Fibroblast of skin of right biceps (primary cell): ENCODE measurements at places on chromosomes 2 and 18.
A peak's percentile ranks its signal among the peaks of the same experiment; 100 is the strongest.

- peak; percentile 54 for DNase-seq
Observed at GRCh38 chr2:11784747-11785610, 38.5 kb downstream of the LPIN1 start.

DNA sequence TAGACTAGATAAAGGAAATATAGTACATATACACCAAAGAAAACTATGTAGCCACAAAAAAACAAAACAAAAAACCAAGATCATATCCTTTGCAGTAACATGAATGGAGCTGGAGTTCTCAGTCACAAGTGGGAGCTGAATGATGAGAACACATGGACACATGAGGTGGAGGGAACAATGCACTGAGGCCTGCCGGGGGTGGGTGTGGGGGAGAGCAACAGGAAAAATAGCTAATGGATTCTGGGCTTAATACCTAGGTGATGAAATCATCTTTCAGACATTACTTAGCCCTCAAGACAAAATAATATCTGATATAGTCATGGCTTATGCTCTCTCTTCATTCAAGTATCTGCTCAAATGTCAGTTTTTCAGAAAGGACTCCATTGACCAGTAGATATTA lies 930.6 kb downstream of the LRP1B start:
- DNase-seq, result peak; percentile 43

DNA sequence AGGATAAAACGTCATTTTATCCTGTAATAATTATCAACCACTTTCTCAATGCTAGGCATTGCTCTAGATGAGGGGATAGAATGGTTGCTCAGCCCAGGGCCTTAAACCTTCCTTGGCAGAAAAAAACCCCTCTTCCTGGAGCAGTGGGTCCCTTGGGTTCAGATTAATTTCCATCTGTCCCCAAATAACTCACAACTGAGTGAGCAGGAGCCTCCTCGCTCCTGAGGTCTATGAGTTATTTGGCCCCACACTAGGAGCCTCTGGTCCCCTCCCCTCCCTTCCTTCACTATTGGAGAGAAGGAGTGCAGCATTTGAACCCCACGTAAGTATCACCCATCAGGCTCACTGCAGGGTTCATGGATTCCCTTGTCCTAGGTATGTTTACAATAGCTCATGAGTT lies 157.5 kb upstream of the FHL2 start:
- no peak for DNase-seq

- DNase-seq, result no peak
Observed at GRCh38 chr2:239247401-239248245, 153.2 kb downstream of the HDAC4 start.

- DNase-seq, result no peak
Observed at GRCh38 chr2:10332402-10333246, 29.9 kb downstream of the HPCAL1 start.

DNA sequence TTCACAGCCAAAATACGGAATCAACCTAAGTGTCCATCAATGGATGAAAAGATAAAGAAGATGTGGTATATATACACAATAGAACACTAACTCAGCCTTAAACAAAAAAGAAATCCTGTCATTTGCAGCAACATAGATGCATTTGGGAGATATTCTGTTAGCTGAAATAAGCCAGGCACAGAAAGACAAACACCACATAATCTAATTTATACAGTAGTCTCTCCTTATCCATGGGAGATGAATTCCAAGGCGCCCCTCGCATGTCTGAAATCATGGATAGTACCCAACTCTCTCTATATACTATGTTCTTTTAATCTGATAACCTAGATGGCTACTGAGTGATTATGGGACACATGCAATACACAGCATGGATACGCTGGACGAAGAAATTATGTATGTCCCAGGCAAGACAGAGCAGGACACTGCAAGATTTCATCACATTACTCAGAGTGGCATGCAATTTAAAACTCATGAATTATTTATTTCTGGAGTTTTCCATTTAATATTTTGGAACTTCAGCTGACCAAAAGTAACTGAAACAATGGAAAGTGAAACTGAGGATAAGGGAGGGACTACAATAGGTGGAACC lies 39.5 kb downstream of the ORC4 start:
- DNase-seq, result no peak

- DNase-seq, result no peak
Observed at GRCh38 chr2:224596289-224596688, 11.1 kb upstream of the CUL3 start.

DNA sequence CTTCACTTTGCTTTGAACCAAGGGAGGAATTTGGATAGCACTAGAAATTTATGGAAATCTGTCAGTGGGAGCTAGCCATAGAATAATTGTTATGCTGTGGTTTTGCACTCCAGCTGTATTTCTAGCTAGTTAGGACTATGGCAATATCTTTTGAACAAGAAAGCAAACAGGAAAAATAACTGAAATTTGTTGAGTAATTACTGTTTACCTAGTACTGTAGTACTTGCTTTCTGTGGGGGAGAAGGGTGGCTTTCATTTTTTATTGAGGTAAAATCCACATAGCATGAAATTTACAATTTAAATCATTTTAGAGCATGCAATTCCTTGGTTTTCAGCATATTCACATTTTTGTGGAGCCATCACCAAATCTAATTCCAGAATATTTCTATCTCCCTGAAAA lies 28.4 kb downstream of the MBD5 start:
- DNase-seq, result no peak

DNA sequence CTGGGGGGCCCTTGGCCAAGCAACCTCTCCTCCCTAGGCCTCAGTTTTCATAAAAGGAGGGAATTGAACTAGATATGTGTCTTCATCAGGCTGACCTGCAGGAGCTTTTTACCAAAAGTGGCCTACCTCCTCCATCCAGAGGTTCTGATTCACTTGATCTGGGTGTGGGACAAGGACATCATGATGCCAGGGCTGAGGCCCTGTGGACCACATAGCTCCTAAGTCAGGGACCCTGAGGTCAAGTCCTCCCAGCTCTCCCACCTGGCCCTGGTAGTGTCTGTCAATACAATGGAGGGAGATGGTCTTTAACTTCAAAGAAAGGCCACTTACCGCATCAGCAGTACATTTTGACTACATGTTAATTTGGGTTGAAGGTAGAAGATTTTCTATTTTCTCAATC lies 10.4 kb downstream of the IL1RN start:
- no peak for DNase-seq

DNA sequence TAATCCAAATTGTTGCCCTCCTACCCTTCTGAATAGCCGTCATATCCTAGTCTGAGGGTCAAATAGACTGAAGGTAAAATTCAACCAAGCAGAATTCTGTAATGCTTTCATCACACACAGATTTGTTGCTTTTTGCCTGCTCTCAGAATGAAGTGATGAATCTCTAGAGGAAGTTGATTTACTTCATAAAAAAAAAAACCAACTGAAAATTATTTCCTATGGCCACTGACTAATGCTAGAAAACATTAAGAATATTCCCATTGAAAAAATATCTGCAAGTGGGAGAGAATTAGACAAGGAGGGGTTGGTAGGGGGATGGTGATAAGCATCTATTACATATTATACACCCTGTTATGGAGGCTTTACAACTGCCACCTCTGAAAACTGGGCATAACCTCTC lies 2.3 kb upstream of the IL1RL2 start:
- DNase-seq, result peak; percentile 59

DNA sequence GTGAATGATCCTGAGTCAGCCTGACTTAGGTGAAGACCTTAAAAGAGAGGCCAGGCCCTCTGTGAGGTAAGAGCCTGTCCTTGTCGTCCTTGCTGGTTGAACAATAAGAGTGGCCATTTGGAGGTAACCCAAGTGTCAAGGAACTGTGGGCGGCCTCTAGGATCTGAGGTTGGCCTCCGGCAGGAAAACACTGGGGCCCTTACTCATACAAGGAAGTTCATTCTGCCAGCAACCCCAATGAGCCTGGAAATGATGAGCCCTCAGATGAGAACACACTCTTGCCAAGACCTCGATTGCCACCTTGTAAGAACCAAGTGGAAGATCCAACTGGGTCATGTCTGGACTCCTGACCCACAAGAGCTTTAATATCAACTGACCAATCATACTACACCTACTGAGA lies 95.5 kb upstream of the LRATD1 start:
- DNase-seq, result no peak

- DNase-seq, result peak; percentile 4
Observed at GRCh38 chr18:40642692-40643229, 1312.3 kb upstream of the PIK3C3 start.

DNA sequence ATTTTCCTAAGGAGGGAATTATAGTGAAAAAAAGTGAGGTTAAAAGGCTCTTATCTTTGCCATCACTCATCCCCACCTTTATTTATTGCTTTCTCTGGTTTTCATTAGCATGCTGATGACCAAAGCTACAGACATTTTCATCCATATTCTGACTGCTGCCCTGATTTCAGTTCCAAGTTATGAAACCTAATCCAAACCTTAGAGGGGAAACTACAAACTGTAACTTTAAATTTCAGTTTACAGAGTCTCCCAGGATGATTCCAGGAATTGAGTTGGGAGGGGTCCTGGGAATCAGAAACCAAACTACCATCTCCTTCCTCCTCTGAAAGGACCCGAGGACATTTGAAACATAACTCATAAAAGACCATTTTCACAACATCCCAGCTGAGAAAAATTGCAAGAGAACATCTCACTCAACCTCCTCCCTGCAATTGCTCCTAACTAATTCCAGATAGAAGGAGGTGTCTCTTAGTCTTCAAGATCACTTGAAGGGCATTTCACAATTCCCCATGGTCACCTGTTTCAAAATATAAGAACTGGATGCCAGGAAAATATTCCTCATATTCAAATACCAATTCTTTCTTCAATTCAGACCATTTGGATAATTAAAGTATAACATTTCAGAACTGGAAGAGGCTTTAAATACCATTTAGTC lies 520.6 kb downstream of the TNS1 start:
- DNase-seq, result peak; percentile 29

GRCh38 chr2:196441527-196441926 lies 198.0 kb upstream of the CCDC150 start:
- DNase-seq, result no peak

GRCh38 chr2:72895759-72896281 lies 8.6 kb downstream of the SPR start:
- DNase-seq, result peak; percentile 67
